ENCODE measurements at places on chromosomes 6 and 20.

GRCh38 chr20:13264907-13265306 is 43.8 kb downstream of the ISM1 start:
- no peak for DNase-seq

DNA sequence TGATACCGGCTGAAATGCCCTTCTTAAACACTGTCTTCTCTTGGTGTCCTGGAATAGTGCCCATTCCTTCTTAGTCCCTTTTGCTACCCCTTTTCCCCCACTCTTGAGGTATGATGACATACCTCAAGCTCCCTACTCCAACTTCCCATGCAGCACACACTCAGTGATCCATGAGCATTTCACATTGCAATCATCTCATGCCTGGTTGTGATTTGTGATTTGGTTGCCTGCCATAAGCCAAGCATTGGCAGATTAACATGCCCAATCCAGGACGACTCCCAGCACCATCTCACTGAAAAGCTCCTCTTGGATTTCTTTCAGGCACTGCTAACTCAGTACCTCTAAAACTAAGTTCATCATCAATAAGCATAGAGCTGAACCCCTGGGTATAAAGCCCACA is 14.7 kb upstream of the PTPRA start:
- no peak for DNase-seq

DNA sequence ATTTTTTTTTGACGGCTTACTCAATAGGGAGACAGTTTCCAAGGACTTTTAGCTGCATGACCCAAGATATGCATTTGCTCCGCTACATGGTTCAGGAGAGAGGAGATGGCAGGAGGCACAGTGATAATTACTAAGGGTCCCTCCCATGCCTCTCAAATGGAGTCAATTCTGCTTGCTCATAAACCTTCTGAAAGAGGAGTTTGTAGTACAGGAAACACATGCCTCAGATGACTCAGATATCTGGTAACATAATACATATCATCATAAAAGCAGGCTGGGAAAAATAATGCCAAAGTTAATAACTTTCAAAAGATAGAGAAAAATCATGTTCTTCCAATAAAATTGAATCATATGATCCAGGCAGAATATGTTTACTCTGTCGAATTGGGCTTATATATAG is 97.6 kb upstream of the DEFB112 start:
- no peak for DNase-seq

DNA sequence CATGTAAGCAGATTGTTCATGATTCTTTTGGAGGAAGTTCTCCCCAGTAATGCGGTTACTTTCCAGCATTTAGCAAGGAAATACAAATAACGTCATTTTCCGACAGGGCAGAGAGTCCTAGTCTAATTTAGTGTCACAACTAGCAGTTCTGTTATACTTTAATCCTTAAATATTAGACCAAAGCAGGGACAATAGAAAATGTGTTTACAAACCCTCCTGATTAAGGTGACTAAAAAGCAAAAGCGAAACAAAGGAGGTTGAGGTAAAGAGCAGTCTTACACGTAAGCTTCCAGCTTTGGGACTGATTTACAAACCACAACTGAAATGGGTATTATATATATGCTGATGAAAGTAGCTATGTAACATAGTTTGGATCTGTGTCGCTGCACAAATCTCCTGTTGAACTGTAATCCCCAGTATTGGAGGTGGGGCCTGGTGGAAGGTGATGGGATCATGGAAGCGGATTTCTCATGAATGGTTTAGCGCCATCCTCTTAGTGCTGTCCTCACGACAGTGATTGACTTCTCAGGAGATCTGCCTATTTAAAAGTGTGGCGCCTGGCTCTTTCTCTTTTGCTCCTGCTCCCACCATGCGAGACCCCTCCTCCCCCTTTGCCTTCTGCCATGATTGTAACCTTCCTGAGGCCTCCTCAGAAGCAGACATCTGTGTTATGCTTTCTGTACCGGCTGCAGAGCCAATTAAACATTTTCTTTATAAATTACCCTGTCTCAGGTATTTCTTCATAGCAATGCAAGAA is 81.9 kb downstream of the PLCB1 start:
- no peak for DNase-seq

- no peak for DNase-seq
Measured at GRCh38 chr6:144423167-144423566, 138.0 kb downstream of the UTRN start.

DNA sequence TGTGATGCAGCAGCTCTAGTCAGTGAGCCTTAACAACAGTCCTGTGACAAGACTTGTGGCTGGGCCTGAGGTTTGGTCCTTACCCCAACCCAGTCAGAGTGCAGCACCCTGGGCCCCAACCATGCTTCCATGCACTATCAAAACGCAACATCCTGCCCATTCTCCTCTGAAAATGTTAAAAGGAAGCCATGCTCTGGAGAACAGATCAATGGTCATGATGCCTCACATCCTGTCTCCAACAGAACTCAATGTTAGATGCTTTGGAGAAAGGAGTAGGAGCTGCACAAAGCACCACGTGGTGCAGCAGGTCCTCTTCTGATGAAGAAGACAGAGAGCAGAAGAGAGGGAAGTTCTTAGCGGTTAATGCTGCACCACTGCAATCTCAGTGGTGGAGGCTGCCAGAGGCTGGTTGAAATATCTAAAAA is 41.9 kb downstream of the TRAM2 start:
- DNase-seq, result no peak

- DNase-seq, result no peak
Measured at GRCh38 chr6:7954477-7955200, 44.1 kb upstream of the TXNDC5 start.

GRCh38 chr20:25274481-25274880 is 26.6 kb downstream of the PYGB start:
- DNase-seq, result no peak
